ENCODE measurements at places on chromosomes 4 and X.
A peak's percentile ranks its signal among the peaks of the same experiment; 100 is the strongest.

GRCh38 chr4:187633245-187633644 is 362.3 kb upstream of the ZFP42 start:
- no peak for DNase-seq

- no peak for DNase-seq
These were observed 259.8 kb downstream of the QDPR start for GRCh38 chr4:17252131-17252530.

DNA sequence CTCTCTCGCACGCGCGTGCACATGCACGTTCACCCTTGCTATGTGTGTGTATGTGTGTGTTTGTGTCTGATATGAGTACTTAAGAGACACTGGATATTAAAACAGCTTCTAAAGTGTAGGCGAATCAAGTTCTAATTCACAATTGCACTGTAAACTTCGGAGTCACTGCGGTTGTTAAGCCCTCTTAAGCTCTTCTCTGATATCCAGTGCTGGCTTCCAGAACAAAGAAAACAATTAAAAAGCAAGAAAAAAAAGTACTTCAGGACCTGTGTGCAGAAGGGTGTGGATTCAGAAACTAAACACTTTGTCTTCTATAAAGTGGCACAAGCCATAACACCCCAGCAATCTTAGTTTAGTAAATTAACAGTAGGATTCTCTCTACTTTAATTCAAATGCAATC is 300.2 kb downstream of the PCDH7 start:
- no peak for DNase-seq

- DNase-seq = no peak
These were observed 179.6 kb downstream of the SHROOM3 start for GRCh38 chr4:76614589-76614988.

- no peak for DNase-seq
These were observed 186.1 kb downstream of the ENOX2 start for GRCh38 chrX:130716781-130717413.

GRCh38 chr4:181766061-181766548 is 477.1 kb upstream of the TENM3 start:
- DNase-seq = no peak

DNA sequence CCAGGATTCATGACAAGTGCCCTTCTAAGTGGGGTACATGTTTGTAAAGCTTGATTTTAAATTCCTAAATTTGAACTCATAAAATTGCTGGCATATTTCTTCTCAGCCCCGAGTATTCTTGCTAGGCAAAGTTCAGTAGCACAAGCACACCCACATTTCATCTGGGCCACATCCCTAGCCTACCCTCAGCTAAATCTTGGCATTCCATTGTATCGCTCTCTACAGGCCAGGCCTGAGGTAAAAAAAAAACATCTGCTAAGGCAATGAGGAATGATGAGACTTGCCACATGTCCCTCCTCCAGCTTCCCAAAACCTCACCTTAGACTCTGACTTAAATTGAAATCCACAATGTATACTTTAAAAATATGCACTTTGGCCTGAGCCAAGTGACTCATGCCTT is 51.4 kb upstream of the VCX3B start:
- DNase-seq = no peak

DNA sequence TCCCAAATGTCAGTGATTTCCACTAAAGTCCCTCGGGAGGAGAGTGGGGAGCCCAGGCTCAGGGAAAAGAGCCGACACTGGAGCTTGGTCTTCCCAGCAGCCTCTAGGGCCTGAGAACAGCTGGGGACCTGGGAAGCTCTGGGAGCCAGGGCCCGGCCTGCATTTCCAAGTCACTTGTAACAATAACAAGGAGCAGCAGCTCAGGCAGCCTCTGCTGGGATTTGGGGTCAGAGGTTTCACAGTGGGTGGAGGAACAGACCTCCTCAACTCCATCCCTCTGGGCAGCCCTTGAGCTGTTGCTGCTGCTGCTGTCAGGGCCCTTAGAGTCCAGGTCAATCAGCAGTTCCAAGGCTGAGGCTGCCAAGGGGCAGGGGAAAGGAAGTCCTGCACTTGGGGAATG is 11.1 kb downstream of the STARD8 start:
- no peak for DNase-seq

- DNase-seq = no peak
These were observed 179.4 kb downstream of the QDPR start for GRCh38 chr4:17332478-17332877.

- peak; percentile 39 for DNase-seq
These were observed 11.3 kb upstream of the ARAP2 start for GRCh38 chr4:36255577-36255976.

Data from activated CD4-positive, alpha-beta T cell treated with anti-CD3 and anti-CD28 coated beads, Interleukin-2, amount 50 U/mL, for 24 hours (primary cell).